ENCODE measurements at places on chromosomes 7 and 10. TPM values are rescaled to one million over a fixed set of nuclear protein-coding genes. Genes with fewer than 3 reads are reported as not detected.

DNA sequence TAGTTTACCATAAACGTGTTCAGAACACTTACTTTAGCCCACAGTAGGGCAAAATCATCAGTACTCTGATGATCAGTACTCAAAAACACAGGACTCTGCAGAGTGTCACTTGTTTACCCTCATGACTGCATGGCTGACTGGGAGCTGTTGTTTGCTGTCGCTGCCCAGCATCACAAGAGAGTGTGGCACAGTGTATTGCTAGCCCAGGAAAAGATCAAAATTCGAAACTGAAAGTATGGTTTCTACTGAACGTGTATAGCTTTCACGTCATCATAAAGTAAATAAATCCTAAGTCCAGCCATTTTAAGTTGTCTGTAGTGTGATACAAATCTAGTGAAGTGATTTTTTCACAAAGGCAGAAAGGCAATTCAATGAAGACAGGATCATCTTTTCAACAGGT, 184.6 kb downstream of the RAMP3 start:
- no peak for DNase-seq

- no peak for DNase-seq
Observed at GRCh38 chr7:157685430-157686284, 348.9 kb downstream of the DNAJB6 start.

The LIPM gene
- not detected for total RNA-seq

The CCL24 gene
- 18.4 TPM for total RNA-seq

GRCh38 chr7:73342645-73343044, 14.7 kb downstream of the FKBP6 start:
- DNase-seq = no peak

The STAG3 gene
- total RNA-seq = 3.8 TPM

- DNase-seq = peak; percentile 56
Observed at GRCh38 chr10:23343591-23344240, 881 bp downstream of the C10orf67 start.

The CAMK2B gene
- total RNA-seq = 0.80 TPM

GRCh38 chr10:30885423-30885822, 146.2 kb downstream of the ZNF438 start:
- DNase-seq = no peak

DNA sequence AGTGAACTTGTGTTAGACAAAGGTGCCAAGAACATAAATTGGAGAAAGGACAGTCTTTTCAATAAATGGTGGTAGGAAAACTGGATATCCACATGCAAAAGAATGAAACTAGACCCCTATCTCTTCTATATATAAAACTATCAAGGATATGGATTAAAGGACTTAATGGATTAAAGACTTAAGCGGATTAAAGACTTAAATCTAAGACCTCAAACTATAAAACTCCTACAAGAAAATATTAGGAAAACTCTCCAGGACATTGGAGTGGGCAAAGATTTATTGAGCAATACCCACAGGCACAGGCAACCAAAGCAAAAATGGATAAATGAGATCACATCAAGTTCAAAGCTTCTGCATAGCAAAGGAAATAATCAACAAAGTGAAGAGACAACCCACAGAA, 242.9 kb upstream of the MEOX2 start:
- DNase-seq = no peak

DNA sequence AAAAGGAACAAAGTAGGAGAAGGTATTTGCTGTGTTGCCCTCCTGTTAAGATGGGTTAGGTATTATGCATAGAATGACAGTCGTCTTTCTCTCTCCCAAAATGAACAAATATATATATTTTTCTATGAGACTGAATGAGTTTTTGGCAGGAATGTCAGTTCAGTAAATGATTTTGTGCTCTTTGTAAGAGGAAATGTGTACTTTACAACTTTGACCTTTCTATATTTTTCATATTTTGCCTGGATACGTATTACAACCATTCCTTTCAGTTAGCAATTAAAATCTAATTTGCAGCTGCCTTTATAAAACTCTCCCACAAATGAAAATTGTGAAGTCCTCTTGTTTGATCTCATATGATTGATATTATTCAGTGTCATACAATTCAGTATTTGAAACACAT, 336.6 kb upstream of the MEOX2 start:
- no peak for DNase-seq

- DNase-seq = no peak
Observed at GRCh38 chr10:123942114-123942861, 50.7 kb upstream of the CPXM2 start.

GRCh38 chr7:30476459-30477145, 2.0 kb downstream of the NOD1 start:
- DNase-seq = no peak

- no peak for DNase-seq
Observed at GRCh38 chr7:93145354-93145753, 2.8 kb downstream of the SAMD9L start.

The HYAL4 gene
- not detected for total RNA-seq

DNA sequence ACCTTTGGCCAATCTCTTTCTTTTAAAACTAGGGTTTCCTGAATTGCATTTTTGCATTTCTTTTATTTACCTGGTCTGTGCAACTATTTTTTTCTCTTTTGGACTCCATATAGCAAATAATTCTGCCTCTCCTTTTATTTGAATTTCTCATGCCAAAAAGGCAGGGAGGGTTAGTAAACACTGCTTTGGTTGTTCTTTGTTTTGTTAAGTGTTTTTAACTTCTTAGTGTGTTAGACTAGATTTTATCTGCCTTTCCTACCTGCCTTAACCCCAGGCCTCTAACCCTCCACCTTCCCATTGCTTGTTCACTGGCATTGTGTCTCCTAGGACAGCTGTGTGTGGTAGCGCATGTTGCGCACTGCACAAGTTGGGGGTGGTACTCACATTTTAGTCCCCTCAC, 18.1 kb downstream of the ZMIZ1 start:
- no peak for DNase-seq

GRCh38 chr10:71471957-71472365, 75.2 kb downstream of the CDH23 start:
- no peak for DNase-seq

The ADAM12 gene
- total RNA-seq = 0.30 TPM

DNA sequence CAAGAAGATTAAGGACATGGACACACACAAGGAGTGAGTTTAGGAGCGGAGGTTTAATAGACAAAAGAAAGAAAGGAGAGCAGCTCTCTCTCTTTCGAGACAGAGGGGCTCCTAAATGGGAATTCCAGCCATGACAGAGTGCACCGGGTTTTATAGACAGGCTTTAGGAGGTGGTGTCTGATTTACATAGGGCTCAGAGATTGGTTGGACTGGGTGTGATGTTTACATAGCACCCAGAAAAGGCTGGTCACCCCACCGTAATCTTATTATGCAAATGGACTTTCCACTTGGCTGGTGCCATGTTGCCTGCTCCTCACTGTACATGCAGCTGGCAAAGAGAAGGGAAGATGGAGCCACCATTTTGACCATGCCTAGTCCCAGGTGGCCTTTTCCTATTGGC, 28.4 kb upstream of the MRC1 start:
- no peak for DNase-seq

DNA sequence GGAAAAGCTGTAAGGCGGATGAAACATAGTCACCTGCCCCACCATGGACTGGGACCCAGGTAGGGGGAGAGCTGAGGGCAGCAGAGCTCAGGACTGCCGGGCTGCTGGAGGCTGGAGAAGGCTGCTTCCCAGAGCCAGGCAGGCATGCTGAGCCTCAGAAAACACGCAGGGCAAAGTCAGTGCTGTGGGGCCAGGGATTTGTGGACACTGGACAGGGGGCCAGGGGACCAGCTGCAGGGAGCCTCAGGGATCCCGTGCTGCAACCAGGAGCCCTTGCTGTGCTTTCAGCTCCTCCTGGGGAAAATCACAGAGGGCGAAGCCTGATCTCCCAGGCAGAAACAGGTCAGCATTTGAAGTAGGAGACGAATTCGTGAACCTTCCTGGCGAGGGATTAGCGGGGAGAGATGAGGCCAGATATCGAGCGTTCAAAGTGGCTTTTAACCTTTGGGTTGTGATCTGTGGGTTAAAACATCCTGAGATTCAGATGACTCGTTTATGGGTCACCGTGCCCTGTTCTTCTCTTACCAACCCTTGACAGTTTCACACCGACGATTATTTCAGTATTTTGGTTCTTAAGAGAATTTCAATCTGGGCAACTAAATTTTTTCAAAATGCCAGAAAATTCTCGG, 85.6 kb upstream of the SHH start:
- DNase-seq = no peak

- no peak for DNase-seq
Observed at GRCh38 chr7:121410829-121411596, 14.9 kb upstream of the FAM3C start.

- no peak for DNase-seq
Observed at GRCh38 chr10:100751211-100751933, 6.0 kb downstream of the PAX2 start.

The ADCY1 gene
- total RNA-seq = 1.1 TPM

The OR2A5 gene
- total RNA-seq = not detected

The FOXI2 gene
- not detected for total RNA-seq

GRCh38 chr7:1659696-1660095, 10.4 kb upstream of the ELFN1 start:
- DNase-seq = no peak

The GARIN1A gene
- 0.89 TPM for total RNA-seq

The IL15RA gene
- total RNA-seq = 11.5 TPM

The CALML5 gene
- total RNA-seq = not detected

GRCh38 chr10:22097696-22098095, 94.2 kb upstream of the DNAJC1 start:
- DNase-seq = no peak

The LEP gene
- total RNA-seq = not detected

GRCh38 chr10:93715345-93715744, 13.0 kb upstream of the FRA10AC1 start:
- DNase-seq = no peak

DNA sequence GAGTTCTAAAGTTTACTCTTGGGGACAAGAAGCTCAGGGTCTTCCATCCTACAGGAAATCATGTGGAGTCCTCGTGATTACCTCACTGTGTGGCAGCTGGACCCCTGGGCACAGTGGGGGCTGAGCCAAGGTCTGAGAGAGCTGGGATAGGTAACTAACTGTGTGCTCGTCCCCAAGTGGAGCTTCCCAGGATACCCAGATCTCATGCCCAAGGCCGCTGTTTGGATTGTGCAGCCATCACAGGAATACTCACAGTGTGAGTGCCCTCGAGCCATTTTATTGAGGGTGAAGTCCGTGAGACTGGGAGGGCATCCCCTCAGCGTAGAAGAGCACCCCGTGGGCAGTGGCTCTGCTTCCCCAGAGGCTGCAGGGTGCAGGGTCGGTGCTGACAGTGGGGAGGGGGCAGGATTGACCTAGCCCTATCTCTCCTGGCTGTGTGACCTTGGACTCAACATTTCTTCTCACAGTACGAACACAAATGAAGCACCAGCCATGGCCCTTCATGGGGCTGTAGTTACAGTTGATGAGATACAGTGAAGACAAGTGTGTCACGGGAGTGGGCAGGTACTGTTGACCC, 69.6 kb upstream of the LEP start:
- no peak for DNase-seq

DNA sequence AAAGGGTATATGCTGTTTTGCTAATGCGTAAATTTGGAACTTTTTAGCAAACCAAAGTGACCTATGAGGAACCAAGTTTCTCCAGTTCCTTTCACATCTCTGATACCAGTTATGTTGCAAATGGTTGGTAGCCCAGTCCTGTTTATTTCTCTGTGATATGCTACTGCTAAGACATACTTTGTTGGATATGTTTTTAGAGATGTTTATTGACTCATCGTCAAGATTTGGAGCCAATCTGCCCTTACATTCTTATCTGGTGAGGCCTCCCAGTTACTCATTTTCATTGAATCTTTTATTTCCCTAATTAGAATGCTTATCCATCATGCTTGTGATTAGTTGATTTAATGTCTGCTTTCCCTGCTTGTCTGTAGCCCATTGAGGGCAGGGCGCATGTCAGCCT, 58.9 kb downstream of the LRGUK start:
- no peak for DNase-seq

DNA sequence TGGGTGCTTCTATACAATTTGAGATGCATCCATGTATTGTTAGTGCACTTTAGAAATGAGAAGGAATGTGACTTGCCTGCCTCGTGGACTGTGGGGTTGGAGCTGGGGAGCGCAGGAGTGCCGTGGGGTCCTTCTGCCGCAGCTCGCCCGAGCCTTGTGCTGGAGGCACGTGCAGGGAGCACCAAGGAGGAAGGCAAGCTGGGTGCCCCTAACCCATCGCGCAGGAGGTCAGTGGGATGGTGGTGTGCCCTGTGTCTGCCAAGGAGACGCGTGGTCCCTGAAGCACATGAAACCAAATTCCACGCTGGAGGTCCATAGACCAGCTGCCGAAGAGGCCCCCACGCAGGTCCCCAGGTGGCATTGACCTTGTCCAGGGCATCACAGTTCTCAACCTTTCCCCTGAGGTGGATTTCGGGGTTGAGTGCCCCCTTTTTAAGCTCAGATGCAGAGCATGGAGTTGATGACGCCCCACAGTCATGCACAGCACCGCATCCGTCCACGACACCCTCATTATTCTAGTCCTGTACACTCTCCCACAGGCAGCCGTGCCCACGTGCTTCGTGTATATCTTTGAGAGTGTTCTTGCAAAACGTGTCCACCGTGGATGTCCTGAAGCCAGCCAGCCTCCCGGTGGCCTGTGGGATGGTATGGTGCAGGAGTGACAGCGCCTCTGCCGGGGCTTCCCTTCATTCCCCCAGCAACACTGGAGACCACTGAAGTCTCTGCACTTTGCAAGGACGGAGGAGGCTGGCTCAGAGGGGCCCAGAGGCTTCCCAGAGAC, 35.5 kb downstream of the FKBP6 start:
- no peak for DNase-seq

The MICALL2 gene
- 117 TPM for total RNA-seq

The ASIC3 gene
- 2.2 TPM for total RNA-seq

- DNase-seq = no peak
Observed at GRCh38 chr7:78434281-78434680, 635.7 kb downstream of the PHTF2 start.

The HOXA6 gene
- 29.6 TPM for total RNA-seq

The ICA1 gene
- 46.1 TPM for total RNA-seq

GRCh38 chr7:117562759-117563158, 82.9 kb downstream of the CFTR start:
- DNase-seq = no peak

DNA sequence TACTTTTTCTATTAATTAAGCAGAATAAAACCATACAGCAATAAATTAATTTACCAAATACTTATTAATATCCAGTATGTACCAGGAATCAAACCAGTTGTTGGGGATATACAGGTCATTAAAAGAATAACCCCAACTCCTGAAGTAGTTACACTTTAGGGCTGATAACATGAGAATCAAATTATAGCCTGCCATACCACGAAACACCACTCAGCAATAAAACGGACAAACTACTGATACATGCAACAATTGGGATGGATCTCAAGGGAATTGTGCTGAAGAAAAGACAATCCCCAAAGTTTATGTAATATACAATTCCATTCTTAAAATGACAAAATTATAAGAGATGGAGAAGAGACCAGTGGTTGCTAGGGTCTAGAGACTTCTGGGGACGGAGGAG, 22.7 kb downstream of the MCMBP start:
- DNase-seq = no peak

Measured in colonic mucosa (tissue), 4 donors.